Activated CD4-positive, alpha-beta T cell treated with anti-CD3 and anti-CD28 coated beads, Interleukin-2, amount 50 U/mL, for 4 hours (primary cell): ENCODE measurements at places on chromosomes 3 and 15.

DNA sequence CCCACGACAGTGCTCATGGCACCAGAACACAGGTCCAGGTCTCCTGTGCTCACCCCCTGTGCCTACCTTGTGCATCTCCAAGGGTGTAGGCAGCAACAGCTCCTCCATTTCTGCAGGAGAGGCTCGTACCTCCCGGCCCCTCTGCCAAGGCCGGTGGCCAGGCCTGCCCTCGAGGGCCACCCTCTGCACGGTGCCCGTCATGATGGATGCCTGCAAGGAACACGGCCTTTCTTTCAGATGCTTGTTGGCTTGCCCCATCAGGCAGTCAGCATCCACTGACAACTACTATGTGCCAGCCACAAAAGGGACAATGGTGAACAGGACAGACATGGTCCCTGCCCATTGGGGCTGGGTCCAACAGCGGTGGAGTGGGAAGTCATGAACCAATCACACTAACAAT lies 43.8 kb downstream of the GRIP2 start:
- no peak for DNase-seq

- DNase-seq: no peak
Observed at GRCh38 chr3:197435426-197435825, 120.3 kb downstream of the BDH1 start.

- DNase-seq: peak; percentile 28
Observed at GRCh38 chr3:75192146-75192616, 471.9 kb upstream of the FRG2C start.

DNA sequence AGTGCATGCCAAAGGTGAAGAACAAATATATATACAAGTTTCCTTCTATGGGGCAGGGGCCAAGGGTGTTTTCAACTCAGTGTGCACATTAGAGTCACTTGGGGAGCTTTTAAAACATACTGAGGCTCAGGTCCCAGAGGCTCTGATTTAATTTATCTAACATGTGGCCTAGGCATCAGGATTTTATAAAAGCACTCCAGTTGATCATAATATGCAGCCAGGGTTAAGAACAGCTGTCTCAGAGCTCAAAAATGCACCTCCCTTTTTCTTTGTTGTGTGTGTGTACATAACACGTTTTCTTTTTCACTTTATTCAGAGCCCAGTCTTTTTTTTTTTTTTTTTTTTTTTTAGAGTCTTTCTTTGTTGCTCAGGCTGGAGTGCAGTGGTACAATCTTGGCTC lies 57.9 kb upstream of the SETD2 start:
- no peak for DNase-seq

- DNase-seq: no peak
Observed at GRCh38 chr3:164940745-164941144, 137.6 kb downstream of the SI start.

- no peak for DNase-seq
Observed at GRCh38 chr3:177357352-177358090, 160.2 kb upstream of the TBL1XR1 start.

DNA sequence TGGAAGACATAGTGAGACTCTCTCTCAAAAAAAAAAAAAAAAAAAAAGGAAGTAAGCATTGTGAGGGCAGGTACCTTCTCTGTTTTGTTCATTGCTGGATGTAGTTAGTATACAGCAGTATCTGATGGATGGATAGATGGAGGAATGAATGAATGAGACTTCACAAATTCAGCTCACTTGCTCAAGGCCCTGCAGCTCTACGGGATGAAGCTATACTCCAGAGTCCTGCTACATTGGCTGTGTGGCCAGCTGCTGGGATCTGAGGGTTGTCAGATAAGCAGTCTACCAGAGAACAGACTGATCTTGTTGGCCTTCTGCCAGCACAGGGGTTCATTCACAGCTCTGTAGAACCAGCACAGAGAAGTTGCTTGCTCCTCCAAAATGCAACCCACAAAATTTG lies 35.0 kb downstream of the MLH1 start:
- no peak for DNase-seq

GRCh38 chr3:50450209-50450921 lies 53.1 kb downstream of the CACNA2D2 start:
- peak; percentile 37 for DNase-seq

- DNase-seq: no peak
Observed at GRCh38 chr3:148643389-148643840, 54.3 kb upstream of the AGTR1 start.

DNA sequence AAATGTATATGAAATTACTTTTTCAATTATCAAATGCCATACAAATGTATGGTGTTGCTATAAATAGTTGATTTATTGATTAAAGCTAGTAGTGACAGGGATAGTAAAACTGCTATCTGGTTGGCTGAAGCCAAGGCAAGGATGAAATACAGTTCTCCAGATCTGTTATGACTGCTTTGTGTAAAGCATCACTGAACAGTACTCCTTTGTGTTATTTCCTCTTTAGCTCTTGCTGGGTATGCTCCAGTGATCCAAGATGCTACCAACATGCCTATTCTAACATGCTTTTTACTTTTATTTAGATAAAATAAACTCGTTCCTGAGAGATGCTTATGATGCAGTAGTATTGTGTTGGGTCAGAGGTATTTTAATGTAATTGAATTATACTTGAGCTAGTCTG lies 12.4 kb upstream of the UBR1 start:
- DNase-seq: no peak

DNA sequence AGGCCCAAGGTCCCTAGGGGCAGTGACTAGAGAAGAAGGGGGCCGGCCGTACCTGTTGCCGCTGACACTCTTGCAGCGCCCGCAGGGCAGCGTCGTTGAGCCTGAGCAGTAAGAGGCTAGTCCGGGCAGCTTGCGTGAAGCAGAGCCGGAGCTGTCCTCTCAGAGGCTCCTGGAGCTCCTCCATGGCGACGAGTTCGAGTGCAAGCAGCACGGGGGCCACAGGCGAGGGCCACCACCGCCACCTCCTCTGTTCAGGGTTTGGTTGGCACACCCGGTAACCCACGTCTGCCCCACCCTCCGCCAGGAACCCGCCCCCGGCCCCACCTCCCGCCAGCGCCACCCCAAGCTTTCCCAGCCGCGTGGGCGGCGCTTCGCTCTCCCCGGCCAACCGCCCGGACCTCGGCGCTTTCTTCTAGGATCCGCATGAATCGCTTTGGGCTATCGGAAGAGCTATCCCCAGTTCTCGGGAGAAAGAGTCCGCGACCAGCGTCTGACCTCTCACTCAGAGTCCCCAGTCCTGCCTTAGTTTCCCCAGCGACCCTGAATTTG lies at the start of gene ELL3:
Gene ELL3 (minus strand): TSS at position 249 of the 549 bp plus-strand sequence. CDS start 65 bp downstream, at position 184.
- DNase-seq: peak; percentile 74
